ENCODE measurements at places on chromosomes 7 and 10.

GRCh38 chr7:83415840-83416239, 233.1 kb downstream of the SEMA3E start:
- DNase-seq = no peak

DNA sequence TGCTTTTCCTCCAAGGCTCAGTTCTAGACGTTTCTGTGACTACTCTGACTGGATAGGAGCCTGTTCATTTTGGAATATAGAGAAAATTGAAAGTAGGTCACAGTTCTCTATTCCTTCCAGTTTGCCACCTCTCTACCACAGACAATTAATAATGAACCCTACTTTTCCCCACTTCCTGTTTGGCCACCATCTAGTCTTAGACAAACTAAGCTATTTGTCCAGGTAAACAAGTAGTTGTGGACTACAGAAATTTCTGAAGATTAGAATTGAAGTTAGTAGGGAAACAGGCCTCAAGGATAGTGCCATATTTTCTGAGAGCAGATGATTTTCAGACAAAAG, 87.0 kb downstream of the AUTS2 start:
- no peak for DNase-seq

- DNase-seq = no peak
These were observed 55.2 kb downstream of the ZEB1 start for GRCh38 chr10:31374146-31374696.

- DNase-seq = no peak
These were observed 6.8 kb downstream of the FFAR4 start for GRCh38 chr10:93573051-93573909.

GRCh38 chr10:113455947-113456346, 96.9 kb upstream of the HABP2 start:
- DNase-seq = no peak

GRCh38 chr7:68246189-68246633, 1249.6 kb downstream of the TYW1 start:
- DNase-seq = no peak

DNA sequence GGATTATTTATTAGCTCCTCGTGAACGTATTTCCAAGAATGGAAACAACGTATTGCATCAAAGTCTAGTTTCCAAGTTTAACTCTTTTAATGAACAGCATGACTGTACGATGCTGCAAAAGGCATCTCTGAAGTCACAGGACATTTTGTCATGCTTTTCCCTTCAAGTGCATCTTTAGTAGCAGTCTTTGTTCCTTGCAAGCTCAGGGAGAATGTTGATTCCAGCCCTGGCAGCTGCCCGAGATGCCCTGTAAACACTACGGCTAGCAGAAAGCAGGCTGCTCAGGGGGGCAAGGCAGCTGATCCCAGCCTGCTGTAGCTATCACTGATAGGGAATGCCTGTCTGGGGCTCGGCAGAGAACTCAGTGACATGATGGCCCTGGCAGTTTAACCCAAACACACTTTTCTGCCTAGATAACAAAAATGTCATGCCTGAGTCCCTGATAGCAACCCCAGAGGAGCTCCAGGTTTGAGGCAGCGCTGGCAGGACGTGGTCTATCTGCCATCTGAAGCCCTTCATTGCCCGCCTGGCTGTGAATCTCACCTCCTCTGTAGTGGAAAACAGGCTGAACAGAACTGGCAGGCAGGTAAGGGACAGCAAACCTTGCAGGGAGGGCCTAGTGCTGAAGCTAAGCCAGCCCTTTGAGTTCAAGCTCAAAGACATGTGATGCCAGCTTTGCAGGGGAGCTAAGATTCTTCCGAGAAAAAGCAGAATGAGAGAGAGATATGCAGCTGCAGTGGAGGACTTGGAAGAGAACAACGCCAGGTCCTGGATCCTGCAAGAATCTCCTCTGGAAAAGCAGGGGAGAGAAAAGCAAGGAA, 264.6 kb downstream of the SNX10 start:
- no peak for DNase-seq

DNA sequence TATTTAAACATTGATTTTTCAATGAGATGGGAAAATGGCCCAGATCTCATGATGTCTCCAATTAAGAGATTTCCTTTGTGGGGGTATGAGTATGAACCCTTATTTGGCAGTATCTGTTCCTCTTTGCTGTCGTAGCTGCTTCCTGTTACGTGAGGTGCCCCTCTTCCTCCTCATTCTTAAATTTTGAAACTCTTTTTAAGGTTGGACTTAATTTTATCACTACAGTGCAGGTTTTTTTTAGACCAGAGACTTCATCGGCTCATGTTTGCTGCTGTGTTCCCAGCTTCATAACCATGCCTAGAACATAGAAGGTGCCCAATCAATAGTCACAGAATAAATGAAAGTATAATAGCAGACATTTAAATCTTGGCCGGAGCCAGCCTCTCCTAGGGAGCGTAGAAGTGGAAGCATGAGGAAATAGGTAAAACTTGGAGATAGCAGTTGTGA, 2.4 kb downstream of the MIOS start:
- DNase-seq = no peak

DNA sequence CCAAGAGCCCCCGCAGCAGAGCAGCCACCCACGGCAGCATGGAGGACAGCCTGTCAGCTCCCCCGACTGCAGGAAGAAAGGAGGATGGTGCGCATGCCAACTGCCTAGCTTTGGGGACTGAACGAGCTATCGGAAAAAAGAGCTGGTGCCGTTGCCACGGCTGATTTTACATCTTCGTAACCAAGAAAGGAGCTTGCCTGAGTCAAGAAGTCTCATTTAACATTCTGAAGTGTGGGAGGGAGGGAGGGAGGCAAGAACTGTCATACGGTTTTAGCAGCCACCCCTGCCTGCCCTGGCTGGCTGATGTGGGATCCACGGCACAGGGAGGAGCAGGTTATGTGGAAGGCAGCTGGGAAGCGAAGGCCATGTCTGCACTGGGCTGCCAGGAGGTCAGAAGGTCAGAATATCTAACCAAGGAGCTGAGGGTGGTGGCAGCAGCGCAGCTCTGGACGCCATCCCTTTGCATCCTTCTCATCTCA, 74.7 kb upstream of the CAMK2B start:
- no peak for DNase-seq

GRCh38 chr10:117632406-117632805, 89.9 kb downstream of the EMX2 start:
- no peak for DNase-seq

- no peak for DNase-seq
These were observed 447.6 kb upstream of the NPVF start for GRCh38 chr7:25675789-25676474.

- DNase-seq = no peak
These were observed 53.9 kb upstream of the SEPHS1 start for GRCh38 chr10:13402021-13402420.

- DNase-seq = no peak
These were observed 255.4 kb upstream of the LRGUK start for GRCh38 chr7:133871757-133872156.

GRCh38 chr10:103840740-103841070, 14.7 kb downstream of the SH3PXD2A start:
- no peak for DNase-seq

Data from central memory CD8-positive, alpha-beta T cell (primary cell).